ENCODE measurements at places on chromosomes 3 and 15.

- DNase-seq = peak; percentile 1
Measured at GRCh38 chr3:56468184-56469106, at the start of gene ERC2. TSS of gene ERC2 (minus strand) at chr3:56468467.

- no peak for DNase-seq
Measured at GRCh38 chr3:37129871-37130270, 44.5 kb downstream of the LRRFIP2 start.

- DNase-seq = peak; percentile 86
Measured at GRCh38 chr3:120425572-120426250, 25.1 kb downstream of the FSTL1 start.

- no peak for DNase-seq
Measured at GRCh38 chr15:57041416-57041815, 123.0 kb downstream of the TCF12 start.

DNA sequence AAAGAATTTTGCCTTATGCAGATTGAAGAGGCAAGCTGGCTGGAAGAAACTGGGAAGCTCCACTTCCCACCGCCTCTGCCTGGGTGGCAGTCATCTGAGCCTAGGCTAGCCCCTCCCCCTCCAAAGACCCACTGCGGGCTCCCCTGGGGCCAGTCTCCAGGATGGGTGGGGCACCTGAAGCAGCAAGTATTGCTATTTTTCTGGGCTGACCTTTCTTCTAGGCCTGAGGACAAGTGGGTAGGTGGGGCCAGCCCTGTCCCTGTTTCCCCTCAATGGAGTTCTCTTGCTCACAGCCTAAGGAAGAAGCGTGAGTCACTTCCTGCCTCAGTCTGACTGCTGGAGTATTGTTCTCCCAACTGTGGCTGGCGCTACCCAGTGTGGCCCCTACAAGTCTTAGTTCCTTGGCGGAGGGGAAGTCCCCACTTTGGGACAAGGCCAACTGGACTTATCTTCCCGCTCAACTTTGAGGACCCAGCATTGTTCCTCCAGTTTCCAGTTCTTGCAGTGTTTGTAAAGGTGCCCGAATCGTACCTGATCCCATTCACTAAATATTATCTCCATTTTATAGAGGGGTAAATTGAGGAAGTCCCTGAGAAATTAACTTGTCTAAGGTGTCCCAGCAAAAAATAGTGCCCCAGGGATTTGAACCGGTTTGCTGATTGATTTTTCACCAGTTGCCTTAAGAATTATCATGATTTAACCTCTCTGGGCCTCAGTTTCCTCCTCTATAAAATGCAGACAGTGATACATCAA, 1.4 kb downstream of the FURIN start:
- no peak for DNase-seq

GRCh38 chr15:76177491-76178040, 117.8 kb downstream of the TMEM266 start:
- peak; percentile 48 for DNase-seq

GRCh38 chr15:69234676-69235075, 64.0 kb upstream of the PAQR5 start:
- DNase-seq = no peak

DNA sequence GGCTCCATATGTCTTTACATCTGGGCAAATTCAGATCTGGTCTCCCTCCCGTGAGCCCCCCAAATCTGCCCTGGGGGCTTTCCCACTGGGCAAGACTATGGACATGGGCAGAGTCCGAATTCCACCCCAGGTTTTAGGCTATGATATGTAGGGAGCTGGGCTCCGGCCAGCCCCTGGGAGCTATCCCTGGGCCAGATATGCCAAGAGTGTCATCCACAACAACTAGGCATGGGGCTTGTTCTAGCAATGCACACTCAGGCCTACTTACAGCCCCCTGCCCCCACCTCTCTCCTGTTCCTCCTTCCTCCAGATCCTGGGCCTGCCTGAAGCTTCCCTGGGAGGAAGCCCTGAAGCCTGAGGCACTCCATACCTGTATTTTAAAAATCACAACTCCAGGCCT, 622 bp downstream of the XIRP1 start:
- no peak for DNase-seq

DNA sequence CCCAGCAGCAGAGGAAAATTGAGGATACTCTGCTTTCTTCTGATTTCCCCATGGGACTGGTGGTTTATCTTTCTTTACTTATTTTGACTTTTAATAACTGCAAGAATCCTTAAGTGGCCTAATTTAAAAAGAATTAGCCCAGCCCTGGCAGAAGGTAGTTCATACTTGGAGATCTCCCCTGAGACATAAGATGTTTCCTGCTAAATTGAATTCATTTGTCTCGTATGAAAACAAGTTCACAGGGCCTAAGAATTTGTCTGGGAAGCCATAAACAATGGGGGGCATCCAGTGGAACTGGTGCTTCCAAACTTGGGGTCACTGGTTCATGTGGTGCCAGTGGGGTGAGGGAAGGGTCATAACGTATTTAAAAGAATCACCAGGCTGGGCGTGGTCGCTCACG, 283.1 kb upstream of the RASGRP1 start:
- no peak for DNase-seq

DNA sequence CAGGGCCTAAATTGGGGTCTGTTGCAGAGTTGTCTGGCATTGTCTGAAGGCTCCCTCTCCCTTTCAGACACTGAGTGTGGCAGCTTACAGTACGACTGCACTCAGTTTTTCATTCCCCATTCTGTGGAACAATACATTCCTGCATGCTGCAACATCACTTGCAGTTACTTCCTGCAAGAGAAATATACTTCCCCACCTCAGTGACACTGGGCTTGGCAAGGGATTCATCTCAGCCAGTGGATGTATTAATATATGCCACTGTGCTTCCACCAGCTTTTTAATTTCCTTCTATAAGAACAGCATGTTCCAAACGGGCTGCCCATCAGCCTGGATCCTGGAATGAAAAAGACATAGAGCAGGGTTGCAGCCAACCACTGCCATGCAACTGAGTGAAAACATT, 23.1 kb downstream of the B3GALNT1 start:
- DNase-seq = no peak

GRCh38 chr3:175274474-175275218, 415.5 kb downstream of the NAALADL2 start:
- no peak for DNase-seq

GRCh38 chr3:133093366-133093765, 55.2 kb downstream of the TMEM108 start:
- DNase-seq = no peak

DNA sequence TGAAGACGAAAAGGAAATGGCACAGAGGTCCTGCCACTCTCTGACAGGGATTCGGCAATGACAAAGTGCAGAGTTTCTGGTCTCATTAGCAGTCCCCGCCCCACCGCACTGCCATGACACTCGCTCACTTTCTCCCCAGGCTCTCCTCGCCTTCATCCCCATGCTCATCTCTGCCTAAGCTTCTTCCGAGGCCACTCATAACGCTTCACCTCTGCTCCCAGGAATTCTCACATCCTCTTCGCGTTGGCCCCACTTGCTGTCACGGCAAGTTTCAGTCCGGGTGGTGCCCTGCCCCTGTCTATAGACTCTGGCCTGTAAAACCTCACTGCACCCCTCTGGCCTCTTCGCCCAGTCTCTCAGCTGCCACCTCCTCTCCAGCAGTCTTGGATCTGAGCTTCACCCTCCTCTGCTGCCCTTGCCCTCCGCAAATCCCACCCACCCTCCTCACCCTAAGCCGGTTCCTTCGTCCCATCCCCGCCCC, 654 bp downstream of the RUBCN start:
- no peak for DNase-seq

GRCh38 chr3:72595376-72595775, 252.9 kb downstream of the SHQ1 start:
- DNase-seq = no peak

GRCh38 chr3:50890688-50891344, 216.1 kb downstream of the DOCK3 start:
- DNase-seq = no peak

GRCh38 chr3:47342151-47342550, 38.7 kb upstream of the PTPN23 start:
- DNase-seq = no peak

DNA sequence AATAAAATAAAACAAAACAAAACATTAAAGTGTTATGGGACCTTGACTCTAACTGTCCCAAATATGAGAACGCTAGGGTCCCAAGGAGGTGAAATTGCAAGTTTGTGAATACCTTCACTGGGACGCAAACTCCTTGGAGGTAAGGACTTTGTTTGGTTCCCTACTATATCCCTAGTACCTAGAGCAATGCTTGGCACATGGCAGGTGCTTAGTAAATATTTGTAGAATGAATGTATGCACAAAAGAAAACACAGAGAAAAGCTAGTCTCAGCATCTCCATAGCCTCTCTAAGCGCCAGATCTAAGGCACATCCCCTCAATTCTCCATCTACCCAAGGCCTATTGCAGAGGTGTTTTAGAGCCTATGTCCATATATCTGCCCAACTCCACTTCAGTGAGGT, 30.5 kb downstream of the GPR176 start:
- DNase-seq = no peak

GRCh38 chr3:53712817-53713388, 133.3 kb downstream of the CHDH start:
- no peak for DNase-seq

- no peak for DNase-seq
Measured at GRCh38 chr3:150341891-150342290, 66.2 kb upstream of the TSC22D2 start.

- DNase-seq = no peak
Measured at GRCh38 chr3:137514853-137515252, 249.3 kb upstream of the SOX14 start.

- DNase-seq = no peak
Measured at GRCh38 chr3:168545591-168545990, 449.9 kb upstream of the GOLIM4 start.

- DNase-seq = no peak
Measured at GRCh38 chr3:175266478-175266877, 407.3 kb downstream of the NAALADL2 start.

GRCh38 chr3:119360736-119361462, 66.7 kb downstream of the ARHGAP31 start:
- no peak for DNase-seq

All from AG09319 (cell line).